ENCODE measurements at places on chromosomes 5 and 9.

GRCh38 chr5:102722931-102723330, 32.2 kb upstream of the PAM start:
- DNase-seq, result no peak

DNA sequence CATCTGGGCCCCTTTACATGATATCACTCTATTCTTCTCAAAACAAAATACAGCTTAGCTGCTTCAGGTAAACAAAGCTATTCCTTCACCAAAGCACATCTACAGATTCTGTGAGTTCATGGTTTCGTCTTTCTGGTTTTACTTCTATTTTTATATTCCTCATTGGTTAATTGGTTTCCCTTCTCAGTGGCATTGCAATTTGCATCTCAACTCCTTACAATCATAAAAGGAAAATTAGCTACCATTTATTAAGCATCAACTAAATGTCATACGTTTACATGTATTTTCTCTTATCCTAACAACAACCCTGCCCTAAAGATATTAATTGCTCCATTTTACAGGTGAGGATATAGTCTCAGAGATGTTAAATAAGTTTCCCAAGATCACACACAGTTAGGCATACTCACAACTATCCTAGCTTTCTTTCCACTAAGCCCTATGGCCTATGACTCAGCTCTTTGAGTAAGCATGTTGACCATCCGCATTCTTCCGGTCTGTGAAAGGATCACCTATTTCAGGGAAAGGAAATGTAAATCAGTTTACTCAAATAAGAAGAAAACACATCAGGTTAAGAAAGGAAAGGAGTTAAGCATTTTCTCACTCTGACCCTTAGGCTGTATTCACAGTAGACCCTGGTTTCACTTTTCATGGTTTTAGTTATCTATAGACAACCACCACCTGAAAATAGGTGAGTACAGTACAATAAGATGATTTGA, 146.1 kb downstream of the CAAP1 start:
- peak; percentile 39 for DNase-seq

DNA sequence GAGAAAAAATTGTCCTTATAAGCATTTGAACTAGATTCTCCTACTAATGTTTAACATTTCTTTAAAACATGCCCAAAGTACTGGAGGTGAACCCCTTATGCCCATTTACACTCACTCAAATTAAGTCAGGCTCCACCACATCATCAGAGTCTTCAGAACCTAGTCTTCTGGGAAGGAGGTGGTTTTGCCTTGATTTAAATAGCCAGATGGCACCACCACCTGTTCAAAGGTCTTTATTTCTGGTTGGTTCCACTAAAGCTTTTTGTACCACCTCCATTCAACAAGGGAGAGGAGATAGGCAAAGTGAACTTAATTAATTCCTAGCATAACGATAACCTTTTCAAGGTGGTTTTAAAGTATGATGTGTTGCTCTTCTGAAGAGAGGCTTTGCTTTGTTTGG, 189.5 kb downstream of the SLF1 start:
- DNase-seq, result no peak

- no peak for DNase-seq
These were observed 76.6 kb upstream of the ASTN2 start for GRCh38 chr9:117491491-117491890.

DNA sequence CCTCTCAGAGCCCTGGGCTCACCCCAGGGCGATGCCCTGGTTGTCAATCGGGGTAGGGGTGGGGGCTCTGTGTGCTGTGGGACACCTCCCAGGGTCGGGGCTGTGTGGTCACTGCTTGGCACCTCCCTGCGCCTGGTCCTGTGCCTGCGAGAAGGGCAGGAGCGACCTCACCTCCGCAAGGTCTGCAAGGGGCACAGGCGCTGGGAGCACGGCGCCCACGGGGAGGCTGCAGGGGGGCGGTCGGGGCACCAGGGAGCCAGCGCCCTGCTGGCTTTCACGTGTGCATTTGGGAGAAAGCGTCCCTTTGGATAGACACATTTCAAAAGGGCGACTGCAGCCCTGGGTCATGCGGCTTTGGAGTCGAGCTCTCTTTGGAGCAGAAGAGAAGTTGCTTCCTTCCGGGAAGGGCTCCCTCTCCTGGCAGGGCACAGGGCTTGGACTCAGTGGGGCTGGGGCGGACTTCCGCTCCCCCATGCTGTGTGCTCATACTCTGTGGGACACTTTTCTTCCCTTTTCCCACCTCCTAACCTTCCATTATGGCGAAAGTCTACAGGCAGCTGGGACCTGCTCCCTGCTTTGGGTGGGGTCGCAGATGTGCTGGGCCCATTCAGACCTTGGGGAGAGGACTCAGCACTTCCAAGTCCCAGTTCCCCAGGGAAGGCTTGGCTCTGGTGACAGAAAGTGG, 52.9 kb upstream of the SLC28A3 start:
- DNase-seq, result no peak

DNA sequence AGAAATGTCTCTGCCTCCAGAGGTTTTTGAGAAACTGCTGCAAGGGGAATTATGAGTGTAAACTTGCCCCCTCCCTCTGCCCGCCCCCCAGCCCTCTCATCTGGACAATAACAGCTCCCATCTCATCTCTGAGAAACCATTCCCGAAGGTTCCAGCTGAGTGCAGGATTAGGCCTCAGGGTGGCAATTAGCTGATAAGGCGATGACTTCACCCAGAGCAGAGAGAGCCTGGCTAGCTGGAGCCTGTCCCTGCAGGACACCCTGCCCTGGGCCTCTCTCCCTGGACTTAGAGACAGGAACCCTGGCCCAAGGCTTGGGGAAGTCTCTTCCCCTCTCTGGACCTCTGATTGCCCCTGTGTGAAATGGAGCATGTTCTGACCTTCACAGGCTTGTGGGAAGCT, 45.7 kb upstream of the HAND1 start:
- no peak for DNase-seq

DNA sequence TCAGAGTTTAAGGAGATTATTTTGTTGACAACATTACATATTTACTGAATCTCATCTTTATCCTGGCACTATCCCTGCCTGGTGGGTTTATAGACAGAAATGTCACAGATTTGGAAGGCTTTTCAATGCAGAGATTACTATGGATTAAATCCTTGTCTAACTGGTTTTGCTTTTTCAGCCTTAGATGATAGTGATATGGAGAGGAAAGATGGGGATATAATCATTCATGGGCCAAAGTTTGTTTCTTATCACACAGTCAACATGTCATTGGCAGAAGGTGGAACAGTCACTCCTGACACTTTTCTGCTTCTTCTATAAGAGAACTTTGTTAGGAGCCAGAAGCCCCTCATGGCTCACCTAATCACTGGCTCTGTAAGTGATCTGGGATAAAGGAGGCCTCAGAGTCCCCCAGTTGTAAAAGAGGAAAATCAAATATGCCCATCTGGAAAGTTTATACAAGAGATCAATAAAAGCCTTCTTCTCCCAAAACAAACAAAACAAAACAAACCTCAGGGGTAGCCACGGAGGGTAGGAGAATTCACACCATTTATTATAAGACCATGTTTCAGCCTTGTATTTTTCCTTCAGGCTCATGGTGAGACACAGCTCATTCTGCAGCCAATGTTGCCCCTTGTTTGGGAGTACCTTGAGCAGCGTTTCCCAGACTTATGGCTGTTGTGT, 101.2 kb downstream of the PCSK1 start:
- DNase-seq, result no peak

GRCh38 chr5:159341906-159342310, 11.6 kb upstream of the IL12B start:
- DNase-seq, result peak; percentile 33

DNA sequence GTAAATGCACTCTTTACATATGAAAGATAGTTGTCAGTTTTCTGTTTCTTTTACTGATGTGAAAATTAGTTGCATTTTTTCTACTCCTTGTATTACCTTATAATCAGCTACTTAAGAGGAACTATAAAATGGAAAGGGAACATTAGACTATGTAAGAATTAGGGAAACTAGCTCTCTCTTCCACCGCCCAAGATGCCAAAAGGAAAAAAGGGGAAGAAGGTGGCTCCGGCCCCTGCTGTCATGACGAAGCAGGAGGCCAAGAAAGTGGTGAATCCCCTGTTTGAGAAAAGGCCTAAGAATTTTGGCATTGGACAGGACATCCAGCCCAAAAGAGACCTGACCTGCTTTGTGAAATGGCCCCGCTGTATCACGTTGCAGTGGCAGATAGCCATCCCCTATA, 15.2 kb upstream of the HOMER1 start:
- no peak for DNase-seq

DNA sequence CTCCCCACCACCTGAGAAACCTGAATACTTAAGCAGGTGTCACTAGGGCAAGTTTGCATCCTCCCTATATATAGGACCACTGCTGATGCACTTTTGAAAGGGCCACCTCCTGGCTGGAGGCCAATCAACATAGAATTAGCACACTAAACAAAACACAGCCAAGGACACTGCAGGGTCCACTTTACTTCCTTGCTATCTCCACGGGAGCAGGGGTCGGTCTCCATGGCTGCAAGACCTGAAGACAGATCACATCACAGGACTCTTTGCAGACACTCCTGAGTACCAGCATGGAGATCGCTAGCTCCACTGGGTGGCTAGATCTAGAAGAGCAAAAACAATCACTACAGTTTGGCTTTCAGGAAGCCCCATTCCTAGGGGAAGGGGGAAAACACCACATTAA, 72.3 kb downstream of the C9orf153 start:
- DNase-seq, result no peak

DNA sequence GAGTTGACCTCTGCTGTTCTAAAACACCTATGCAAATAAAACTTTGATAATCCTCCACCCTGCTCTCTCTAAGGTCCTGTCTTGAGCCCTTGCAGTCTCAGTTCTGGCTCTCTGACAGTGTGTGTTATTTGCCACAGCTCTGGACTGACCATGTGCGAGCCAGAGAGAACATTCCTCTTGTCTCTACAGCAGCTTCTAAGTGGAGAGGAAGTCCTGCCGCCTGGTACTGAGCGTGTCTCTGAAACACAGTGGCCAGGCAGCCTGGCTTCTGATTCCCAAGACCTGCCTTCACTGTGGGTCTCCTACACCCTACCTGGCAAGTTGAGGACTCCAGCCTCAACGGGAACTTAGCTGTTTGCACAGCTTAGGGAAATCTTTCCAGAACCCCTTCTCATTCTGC, 61.6 kb downstream of the ENTREP1 start:
- no peak for DNase-seq

GRCh38 chr9:96779089-96779488, 1.2 kb upstream of the ZNF510 start:
- DNase-seq, result no peak

- DNase-seq, result no peak
These were observed 261.9 kb upstream of the NREP start for GRCh38 chr5:112018846-112019245.

- no peak for DNase-seq
These were observed 116.0 kb downstream of the SLC12A2 start for GRCh38 chr5:128199611-128200010.

- DNase-seq, result no peak
These were observed 233.6 kb downstream of the SAXO1 start for GRCh38 chr9:18799428-18799827.

- DNase-seq, result no peak
These were observed 163.8 kb downstream of the GABRB2 start for GRCh38 chr5:161382685-161383084.

- no peak for DNase-seq
These were observed 114.3 kb upstream of the TSLP start for GRCh38 chr5:110956913-110957813.

DNA sequence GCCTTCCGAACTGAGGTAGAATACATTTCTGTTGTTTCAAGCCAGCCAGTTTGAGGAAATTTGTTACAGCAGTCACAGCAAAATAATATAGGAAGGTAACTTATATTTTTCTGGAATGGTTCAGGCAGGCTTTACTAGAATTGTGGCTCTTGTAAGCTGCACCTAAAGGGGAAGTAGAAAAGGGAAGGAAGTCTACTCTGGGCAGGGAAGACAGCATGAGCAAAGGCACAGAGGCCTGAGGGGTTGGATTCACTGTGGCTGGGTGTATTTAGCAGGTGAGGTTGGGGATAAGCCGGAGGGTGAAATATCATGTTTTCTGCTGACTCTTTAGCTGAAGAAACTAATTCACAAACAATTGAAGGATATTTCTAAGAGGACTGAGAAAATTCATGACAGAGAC, 183.5 kb downstream of the GAS1 start:
- DNase-seq, result no peak

GRCh38 chr5:95644351-95645042, 2.1 kb upstream of the RFESD start:
- DNase-seq, result peak; percentile 74

- DNase-seq, result no peak
These were observed 528.1 kb upstream of the KLF4 start for GRCh38 chr9:108017671-108018070.

GRCh38 chr9:8448226-8448625, 648.6 kb upstream of the DMAC1 start:
- DNase-seq, result no peak

GRCh38 chr9:128118971-128119665, 8.4 kb downstream of the PTGES2 start:
- no peak for DNase-seq

GRCh38 chr5:78587775-78588291, 60.7 kb downstream of the LHFPL2 start:
- DNase-seq, result no peak

- no peak for DNase-seq
These were observed 347.3 kb downstream of the CDH12 start for GRCh38 chr5:22505891-22506290.

DNA sequence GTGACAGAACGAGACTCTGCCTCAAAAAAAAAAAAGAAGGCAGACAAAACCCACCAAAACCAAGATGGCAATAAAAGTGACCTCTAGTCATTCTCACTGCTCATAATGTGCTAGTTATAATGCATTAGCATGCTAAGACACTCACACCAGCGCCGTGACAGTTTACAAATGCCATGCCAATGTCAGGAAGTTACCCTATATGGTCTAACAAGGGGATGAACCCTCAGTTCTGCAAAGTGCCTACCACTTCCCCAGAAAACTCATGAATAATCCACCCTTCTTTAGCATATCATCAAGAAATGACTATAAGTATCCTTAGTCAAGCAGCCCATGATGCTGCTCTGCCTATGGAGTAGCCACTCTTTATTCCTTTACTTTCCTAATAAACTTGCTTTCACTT, 4.7 kb upstream of the BICD2 start:
- DNase-seq, result no peak

GRCh38 chr5:78232163-78232562, 62.3 kb downstream of the AP3B1 start:
- no peak for DNase-seq

- DNase-seq, result no peak
These were observed 20.7 kb upstream of the STX17 start for GRCh38 chr9:99885747-99886146.

DNA sequence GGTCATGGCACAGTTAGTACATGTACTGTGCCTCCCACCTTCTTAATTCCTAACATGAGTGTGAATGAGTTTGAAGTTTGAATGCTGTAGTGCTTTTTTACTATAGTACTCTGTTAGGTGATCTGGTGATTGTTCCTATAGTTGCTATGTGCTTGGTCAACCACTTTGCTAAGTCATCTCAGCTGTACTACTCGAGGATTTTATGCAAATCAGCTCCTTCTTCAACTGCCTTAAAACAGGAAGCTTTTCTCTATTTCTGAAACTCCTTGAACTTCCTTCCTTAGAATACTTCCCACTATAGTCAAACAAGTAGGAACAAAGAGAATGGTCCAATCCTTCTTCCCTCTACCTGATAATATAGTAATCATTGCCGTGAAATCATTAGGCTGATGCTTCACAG, 219.6 kb downstream of the CTNND2 start:
- DNase-seq, result no peak
